Mesothelial cell of epicardium (in vitro differentiated cells): ENCODE measurements at places on chromosomes 3 and 15. TPM values are rescaled to one million over a fixed set of nuclear protein-coding genes. Genes with fewer than 3 reads are reported as not detected.

CCR9 gene
- total RNA-seq, result not detected in 3 replicates

DNA sequence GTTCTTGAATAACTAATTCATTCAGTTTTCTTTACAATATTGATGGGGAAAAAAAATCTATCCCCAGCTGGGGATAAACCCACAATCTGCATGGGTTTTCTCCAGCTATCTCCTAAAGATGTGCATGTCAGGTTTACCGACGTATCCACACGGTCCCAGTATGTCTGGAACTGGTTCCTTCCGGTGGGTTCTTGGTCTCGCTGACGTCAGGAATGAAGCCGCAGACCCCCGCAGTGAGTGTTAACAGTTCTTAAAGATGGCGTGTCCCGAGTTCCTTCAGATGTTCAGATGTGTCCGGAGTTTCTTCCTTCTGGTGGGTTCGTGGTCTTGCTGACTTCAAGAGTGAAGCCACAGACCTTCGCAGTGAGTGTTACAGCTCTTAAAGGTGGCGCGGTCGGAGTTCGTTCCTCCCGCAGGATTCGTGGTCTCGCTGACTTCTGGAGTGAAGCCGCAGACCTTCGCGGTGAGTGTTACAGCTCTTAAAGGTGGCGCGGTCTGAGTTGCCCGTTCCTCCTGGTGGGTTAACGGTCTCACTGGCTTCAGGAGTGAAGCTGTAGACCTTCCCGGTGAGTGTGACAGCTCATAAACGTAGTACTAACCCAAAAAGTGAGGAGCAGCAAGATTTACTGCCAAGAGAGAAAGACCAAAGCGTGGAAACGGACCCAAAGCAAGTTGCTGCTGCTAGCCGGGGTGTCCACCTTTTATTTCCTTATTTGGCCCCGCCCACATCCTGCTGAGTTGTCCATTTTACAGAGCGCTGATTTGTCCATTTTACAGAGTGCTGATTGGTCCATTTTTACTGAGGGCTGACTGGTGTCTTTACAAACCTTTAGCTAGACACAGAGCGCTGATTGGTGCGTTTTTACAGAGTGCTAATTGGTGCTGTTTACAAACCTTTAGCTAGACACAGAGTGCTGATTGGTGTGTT lies 195.1 kb upstream of the NR2F2 start:
- DNase-seq, result no peak

GRCh38 chr3:3778641-3779270 lies 20.5 kb upstream of the LRRN1 start:
- no peak for DNase-seq

GRCh38 chr3:186520957-186521842 lies 23.0 kb downstream of the CRYGS start:
- no peak for DNase-seq

DNA sequence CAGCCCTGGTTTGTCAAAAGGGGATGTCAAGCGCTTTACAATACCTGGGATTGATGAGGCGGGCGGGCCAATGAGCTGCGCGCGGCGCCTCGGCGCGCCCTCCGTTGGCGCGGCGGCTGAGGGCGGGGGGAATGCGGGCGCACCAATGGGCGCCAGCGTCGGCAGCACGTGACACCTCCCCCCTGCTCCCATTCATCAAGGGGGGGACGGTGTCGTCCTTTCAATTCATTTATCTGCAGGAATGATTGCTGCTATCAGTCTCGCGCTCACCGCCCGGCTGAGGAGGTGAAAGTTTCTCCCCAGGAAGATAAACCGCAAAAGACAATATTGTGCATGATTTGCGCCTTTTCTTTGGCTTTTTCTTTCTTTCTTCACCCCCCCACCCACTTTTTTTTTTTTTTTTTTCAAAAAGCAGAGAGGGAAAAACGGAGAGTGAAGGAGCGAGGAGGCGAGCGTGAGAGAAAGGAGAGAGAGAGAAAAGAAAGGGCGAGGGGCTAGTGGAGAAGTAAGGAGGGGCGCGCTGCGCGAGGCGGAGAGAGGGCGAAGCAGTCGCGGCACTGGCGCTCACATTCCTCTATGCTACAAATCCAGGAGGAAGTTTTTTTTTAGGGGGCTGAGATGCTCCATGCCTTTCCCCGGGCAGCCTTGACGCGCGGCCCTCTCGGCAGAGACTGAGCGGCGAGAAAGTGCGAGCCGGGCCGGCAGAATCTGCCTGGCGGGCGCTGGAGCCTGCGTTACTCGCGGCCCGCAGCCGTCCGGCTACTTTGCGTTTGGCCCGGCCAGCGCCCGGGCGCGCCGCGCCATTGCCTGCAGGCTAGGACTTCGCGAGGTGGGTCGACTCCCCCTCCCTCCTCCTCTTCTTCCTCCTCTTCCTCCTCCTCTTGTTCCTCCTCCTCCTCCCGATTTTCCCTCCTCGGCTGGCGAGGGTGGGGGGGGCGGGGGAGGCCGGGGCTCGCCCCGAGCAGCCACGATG lies at the start of gene ZIC1:
ZIC1 (plus strand) TSS at position 223 of the 973 bp plus-strand sequence; CDS start at position 971, 748 bp downstream.
- DNase-seq, result no peak

DNA sequence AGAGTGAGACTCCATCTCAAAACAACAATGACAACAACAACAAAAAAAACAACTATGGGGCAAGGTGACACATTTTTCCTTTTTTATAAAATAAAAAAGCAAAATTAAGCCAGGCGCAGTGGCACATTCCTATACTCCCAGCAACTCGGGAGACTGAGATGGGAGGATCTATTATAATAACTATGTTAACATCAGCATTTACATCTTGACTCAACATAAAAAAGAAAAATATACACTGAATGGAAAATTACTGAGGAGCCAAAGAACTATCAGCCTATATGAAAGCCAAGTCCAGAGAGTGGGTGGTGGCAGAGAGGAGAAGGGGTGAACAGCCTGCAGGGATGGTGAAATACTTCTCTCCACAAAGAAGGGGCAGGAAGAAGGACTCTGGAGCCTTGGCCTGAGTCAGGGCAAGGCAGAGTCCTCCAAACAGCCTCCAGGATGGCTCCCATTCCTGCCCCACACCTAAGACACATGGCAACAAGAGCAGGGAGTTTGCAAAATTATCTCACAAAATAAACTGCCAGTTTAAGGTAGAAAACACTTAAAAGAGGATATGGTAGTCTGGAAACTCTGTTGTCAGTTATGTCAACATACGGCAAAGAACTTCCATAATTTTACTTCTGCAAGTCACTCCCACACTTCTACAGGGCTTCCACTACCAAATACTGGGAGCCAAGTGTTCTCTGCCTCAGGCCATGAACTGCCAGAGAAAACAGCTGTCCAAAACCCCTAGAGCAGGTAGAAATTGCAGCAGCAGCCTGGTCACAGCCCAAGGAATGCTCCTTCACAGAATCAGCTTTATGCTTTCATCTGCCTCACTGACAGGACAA lies 25.9 kb downstream of the HSPBAP1 start:
- no peak for DNase-seq

GRCh38 chr3:183437666-183438564 lies 9.5 kb upstream of the MCF2L2 start:
- no peak for DNase-seq

DNA sequence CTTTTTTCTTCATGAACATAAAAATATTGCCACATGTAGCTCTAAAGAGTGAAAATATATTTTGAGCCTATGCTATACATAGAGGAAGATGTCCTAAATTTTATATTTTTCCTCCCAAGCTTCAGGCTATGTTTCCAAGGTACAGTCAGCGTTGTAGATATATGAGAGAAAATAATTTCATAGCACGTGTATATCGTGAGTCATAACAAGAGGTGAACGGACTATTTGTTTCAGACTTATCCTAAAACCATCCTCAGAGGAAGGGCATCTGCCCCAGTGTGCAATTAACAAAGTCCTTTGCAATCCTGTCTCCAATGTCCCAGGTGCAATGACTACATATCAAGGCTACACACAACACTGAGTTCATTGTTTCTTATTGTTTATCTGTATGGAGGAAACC lies 177.3 kb upstream of the ARRDC4 start:
- no peak for DNase-seq

SLC2A2 gene
- not detected in 3 replicates for total RNA-seq

- DNase-seq, result no peak
These were observed 9.8 kb upstream of the RPP14 start for GRCh38 chr3:58296269-58296668.

PLSCR2 gene
- total RNA-seq, result 0.31 TPM in 1 of 3 replicates, not detected in the others

STRIT1 gene
- total RNA-seq, result not detected in 3 replicates

DNA sequence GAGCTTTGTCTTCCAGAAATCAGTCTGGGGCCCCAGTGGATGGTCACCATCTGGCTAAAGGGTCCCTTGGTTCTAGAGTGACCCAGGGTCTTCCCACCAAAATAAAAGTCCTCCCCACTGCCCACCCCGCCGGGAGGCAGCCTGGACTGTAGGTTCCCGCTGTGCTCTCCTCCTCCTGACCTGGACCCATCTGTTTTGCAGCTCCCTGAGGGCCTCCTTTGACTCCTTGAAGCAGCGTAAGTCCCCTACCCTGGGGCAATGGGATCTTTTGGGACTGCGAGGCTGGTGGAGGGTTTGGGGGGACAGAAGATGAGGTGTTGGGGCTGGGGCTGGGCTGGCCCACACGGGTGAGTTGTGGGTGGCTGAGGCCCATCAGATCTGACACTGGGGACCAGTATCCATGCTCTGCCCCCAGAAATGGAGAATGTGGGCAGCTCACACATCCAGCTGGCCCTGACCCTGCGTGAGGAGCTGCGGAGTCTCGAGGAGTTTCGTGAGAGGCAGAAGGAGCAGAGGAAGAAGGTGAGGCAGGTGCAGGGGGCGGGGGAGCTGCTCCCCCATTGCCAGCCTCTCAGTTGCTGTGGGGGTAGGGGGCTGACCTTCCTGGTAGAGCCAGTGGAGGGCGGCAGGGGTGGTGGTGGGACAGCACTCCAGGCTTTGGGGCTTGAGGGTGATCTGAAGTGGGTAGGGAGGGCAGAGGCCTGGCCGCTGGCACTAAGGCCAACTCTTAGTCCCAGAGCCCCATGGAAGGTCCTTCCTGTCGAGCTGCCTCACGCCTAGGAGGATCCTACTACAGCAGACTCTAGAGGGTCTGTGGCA lies 30.4 kb downstream of the PSTPIP1 start:
- DNase-seq, result peak; percentile 18

DNA sequence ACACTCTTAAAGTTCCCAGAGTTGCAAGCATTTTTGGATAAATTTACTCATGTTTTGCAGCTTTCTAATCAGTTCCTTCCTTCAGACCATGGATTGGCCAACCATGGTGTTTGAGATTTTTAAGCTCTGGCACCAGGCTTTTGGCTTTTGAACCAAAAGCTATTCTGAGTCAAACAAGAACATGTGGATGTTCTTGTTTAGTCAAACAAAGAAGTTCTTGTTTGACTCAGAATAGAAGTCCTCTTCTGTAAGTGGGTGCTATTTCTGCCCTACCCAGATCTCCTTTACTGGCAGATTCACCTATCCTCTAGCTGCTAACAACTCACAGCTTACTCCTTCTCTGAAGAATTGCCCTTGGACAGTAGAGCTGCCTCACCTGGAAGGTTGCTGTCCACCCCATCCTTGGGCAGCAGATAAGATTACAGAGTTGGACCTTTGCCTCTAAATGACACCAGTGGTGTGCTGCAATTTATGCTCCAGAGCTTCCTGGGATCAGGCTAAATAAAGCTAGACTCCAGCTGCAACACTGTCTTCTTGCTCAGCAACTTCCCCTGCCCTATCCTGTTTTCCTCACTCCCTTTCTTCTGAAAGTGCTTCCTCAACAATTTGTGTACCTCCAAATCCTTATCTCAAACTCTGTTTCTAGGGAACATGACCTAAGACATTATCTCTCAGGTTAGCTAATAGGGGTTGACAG lies 65.6 kb downstream of the COL6A6 start:
- DNase-seq, result no peak

- no peak for DNase-seq
These were observed 36.8 kb downstream of the PGPEP1L start for GRCh38 chr15:98970799-98971198.

DNA sequence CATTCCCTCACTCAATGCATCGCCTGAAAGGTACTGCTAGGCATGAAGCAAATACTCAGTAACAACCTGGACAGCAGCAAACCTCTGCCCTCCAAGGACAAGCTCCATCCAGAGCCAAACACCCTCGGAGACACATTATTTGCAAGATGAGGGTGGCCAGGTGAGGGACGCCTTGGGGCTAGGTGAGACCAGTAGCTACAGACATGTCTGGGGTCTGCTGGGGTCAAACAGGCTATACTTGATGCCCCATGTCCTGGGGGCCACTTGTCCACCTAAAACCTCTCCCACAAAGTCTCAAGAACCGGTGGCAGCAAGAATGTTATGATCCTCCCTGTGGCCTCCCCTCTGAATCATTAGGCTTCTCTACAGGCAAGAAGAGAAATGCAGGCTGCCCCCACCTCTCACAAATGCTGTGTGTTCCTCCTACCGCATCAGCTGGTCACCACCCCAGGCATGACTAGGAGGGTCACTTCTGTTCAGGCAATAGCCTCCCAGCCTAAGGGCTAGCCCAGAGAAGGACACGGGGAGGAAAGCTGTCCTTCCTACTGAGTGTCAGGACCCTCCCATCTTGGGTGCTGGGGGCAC lies 54.3 kb downstream of the TBC1D2B start:
- DNase-seq, result no peak

GOLGA6D gene
- total RNA-seq, result 0.16 to 0.18 TPM in 2 of 3 replicates, not detected in the other

DNA sequence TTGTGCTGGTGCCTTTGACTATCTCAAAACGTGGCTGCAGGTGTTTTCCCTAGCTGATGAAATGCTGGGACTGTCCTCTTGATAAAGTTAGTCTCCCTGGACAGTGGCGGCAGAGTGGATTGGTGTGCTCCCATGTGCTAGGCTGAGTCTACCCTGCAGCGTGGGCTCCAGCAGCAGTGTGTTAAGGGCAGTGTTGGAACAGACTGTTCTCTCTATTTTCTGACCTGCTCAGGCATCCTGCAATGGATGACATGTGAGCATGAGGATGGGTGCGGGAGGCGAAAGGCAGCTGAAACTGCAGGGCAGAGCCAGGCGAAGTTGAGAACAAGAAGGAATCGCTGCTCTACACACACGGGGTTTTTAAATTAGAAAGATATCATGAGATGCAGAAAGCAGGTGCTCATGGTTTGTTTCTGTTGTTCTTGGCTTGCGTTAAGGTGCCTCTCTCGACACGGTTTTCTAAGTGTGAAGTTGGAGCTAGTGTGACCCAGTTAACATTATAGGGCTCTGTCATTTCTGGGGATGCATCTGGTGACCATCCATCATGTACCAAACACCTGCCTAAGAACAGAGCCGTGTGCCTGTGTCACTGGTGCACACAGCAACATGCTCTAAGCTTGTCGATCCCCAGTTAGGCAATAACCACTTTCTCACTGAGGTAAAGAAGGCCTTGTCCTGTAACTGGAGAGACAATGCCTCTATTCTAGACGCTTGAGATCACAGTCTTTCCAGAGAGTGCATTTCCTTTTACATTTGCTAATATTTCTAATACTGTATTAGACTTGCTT lies 44.3 kb downstream of the SLCO3A1 start:
- DNase-seq, result no peak

GRCh38 chr3:133038731-133039375 lies 662 bp downstream of the TMEM108 start:
- DNase-seq, result no peak

ST3GAL6 gene
- total RNA-seq, result 9.0 to 14.1 TPM (median 11.1 TPM) in 3 replicates

STRA6 gene
- 101 to 114 TPM (median 111 TPM) in 3 replicates for total RNA-seq
